ENCODE measurements at places on chromosomes 1 and 21.

DNA sequence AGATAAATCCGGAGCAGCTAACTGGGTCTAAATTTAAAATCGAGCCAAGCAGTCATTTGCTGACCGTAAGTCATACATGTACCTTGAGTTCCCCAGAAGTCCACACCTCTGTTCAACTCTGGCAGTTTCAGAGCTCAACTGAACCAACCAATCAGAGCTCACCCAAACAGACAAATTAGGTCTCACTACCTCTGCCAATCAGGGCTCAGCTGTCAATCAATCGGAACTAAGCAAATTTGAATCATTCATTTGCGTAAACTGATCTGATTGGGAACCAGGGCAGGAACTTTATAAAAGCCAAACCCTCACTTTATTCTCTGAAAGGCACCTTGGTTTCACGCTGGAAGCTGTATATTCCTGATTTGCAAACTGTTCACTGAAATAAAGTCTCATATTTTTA, 11.2 kb upstream of the ACBD6 start:
- no peak for DNase-seq

DNA sequence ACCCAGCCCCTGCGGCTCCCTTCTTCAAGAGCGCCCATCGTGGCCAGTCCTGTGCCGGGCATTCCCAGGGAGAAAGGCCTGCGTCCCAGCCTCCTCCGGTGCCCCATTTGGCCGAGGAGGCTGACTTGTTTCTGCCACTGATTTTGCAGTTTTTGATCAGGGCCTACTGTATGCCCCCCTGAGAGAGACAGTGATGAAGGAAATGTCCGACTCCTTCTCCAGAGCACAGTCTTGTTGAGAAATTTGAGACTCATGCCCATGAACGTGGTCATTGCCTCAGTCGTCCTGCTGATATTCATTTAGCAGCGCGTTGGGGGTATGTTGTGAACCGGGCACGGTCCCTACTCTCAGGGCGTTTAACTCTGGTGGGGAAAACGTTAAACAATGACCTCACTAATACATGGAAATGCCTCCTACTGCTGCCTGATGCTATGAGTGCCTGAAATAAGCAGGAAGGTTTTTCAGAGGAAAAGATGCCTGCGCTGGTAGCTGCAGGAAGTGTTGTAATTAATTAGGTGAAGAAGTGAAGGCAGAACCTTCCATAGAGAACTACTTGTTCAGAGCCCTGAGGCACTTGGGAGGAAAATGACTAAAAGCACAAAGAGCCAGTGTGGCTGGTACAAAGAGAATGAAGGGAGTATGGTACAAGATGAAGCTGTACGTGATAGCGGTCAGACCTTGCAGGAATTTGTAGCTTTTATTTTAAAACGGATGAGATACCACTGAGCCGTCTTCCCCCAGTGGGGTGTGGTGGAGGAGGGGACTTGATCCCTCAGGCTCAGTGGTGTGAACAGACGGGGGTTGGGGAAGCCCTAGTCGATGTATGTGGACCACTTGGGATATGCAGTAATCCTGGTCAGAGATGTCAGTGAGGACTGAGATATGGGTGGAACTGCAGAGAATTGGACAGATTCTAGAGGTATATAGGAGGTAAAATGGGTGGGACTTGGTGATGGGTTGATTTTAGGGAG, 730 bp downstream of the ZCCHC17 start:
- DNase-seq: peak; percentile 63

- DNase-seq: no peak
Measured at GRCh38 chr21:45367402-45368351, 37.3 kb upstream of the COL18A1 start.

DNA sequence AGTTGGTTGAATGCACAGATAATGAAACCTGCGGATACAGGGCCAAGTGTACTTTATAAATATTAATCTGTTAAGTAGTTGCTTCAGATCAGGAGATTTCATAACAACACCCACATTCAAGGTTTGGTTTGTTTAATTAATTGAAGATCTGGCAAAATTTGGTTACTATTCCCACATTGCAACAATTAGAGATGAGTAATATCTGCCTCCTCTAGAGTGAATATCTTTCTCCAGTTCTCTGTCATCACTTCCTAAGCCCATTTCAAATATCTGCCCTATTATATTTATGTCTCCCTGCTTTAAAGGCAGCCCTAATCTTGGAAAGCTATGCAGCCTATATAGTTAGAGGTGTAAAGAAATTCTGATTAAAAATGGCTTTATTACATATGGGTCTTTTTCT, 61.4 kb downstream of the PPP2R5A start:
- no peak for DNase-seq

DNA sequence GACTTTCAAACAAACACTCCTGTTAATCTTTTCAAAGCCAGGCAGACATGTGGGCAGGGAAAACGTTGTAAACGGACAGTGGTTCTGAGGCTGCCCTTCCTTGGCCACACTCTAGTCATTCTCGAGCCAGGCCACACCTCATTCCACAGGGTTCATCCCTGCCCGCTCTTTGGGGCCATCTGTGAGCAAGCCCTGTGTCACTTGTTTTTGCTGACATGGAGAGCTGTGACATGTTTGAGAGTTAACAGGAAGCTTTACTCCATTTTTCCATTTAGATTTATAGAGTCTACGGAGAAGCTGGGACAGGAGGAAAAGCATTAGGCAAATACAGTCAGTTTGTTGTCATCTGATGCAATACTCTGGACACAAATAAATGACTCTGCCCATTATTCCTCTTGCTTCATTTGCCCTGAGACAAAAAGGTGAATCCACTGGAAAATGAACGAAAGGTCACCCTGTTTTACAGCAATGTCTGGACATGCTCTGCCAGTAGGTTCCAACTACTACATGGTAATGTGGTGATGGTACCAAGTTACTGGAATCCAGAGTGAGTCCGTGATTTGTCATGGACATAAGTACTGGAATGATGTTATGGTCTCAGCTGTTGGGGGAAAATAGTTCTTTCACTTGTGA, 126.9 kb downstream of the CLIC6 start:
- peak; percentile 74 for DNase-seq

GRCh38 chr1:222546091-222546490, 1.8 kb downstream of the HHIPL2 start:
- no peak for DNase-seq

DNA sequence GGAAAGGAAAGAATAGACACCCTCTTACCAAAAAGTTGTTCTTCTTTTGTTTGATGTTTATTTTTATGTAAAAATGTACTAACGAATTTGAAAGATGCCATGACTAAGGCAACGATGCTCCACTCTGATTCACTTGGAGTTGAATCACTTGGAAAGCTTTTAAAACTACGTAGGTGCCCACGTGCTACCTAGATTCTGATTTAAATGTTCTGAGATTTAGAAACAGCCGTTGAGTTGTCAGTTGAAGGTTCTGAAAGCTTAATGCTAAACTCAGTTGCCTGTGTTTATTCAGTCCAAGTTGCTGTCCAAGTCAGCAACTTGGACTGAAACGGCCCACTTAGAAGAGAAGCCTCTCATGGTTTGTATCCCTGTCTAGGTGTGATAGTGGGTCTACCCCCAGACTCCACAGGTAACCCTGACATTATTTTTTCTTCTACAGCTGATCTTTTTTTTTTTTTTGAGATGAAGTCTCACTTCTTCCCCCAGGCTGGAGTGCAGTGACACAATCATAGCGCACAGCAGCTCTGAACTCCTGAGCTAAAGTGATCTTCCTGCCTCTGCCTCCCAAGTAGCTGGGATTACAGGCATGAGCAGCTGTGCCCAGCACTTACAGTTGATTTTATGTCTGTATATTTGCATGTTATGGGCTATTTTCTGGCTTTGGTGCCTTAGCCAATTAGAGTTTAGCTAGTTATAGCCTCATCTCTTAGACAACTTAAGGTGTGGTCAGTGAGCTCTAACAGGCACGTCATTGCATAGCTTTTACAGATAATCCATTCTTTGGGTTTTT, 1.4 kb upstream of the VAMP4 start:
- peak; percentile 76 for DNase-seq
